ENCODE measurements at places on chromosomes 5 and 9.

- no peak for DNase-seq
Observed at GRCh38 chr5:179759581-179760551, 27.2 kb downstream of the MAML1 start.

DNA sequence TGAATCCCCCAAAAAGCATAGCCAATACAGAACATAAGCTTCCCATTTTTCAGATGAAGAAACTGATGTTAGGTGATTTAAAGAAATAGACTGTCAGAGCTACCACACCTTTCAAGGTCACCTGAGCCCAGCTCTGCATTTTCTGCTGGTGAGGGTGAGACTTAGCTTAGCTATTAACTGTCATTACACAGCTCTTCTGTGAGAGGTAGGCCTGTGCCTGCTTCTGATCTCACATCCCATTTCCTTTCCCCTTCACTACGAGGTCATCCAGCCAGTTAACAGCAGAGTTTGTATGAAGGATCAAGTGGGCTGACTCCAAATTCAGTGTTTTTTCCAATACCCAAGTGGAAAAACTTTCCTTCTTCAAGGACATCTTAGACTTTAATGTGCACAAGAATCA lies 528.6 kb upstream of the CLINT1 start:
- DNase-seq, result no peak

DNA sequence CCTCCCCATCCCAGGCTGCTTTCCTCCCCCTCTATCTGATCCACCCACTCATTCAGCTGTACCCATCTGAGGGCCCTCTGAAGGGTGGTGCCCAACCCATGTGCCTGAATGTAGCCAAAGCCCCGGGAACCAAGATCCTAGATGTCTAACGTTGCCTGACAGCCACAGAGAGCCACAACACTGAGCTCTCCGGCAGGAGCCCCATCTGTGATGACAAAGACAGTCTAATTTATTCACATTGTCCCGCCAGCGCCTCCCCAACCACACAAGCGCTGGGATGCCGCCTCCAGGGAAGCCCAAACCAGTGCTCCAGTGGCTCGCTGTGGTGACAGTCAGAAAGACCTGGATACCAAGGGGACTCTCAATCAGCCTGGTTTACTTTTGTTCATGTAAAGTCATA lies 8.4 kb downstream of the IGFBPL1 start:
- no peak for DNase-seq

DNA sequence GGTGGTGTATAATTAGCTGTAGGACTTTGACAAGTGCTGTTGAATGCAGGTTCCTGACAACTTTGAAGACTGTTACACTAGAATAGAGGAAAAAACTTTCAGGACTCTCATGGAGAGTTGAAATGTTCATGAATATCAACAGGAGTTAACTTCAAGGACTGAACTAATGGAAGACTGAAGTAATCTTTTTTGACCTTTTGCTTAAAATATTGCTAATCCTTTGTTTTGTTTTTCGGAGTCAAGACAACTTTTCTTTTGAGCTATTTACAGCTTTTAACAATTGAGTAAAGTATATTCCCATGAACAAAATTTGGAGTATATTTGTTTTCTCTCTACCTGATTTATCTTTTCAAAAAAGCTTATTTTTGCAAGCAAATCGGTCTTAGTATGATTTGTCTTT lies 34.1 kb upstream of the MTMR12 start:
- no peak for DNase-seq

DNA sequence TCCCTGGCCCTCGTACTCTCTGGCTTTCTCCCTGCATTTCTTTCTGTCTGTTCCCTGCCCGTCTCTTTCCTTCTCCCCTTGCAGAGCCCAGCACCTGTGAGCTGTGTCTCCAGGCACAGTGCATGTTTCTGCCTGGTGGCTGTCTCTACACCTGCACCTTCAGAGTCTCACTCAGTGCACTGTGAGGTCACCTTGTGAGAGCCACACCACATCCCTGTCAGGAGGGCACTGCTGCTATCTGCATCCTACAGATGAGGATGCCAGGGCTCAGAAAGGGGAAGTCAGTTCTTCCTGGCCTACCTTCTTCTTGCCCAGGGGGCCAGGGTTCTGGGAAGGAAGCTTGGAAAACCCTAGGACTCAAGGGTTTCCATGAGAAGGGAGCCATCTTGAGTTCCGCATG lies 69.7 kb upstream of the NEURL1B start:
- DNase-seq, result no peak
